ENCODE measurements at places on chromosomes 12 and 14.

DNA sequence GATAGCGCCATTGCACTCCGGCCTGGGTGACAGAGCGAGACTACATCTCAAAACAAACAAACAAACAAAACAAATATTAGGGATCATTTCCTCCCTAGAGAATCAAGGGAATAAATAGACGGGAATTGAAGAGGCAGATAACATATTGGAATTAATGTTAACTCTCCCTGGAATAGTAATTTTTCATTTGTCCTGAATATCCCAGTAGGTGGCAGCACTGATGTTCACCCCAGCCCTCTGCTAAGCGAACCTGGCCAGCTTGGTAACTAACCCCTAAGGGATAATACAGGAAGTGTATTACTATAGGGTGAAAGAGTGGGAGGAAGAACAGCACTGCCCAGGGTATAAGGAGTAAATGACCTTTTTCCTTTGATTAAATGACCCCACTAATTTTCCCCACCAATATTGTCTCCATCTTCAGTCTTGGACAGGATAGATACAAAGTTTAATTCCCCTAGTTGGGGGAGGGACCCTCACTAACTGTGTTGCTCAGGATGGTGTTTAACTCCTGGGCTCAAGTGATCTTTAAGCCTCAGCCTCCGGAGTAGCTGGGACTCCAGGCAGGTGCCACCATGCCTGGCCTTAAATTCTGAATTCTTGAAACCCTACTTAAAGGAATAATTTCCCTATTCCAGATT lies 40.5 kb downstream of the SLC2A14 start:
- DNase-seq: no peak

- no peak for DNase-seq
Observed at GRCh38 chr14:33602396-33602795, 348.5 kb downstream of the EGLN3 start.

GRCh38 chr14:24892497-24893051 lies 157.4 kb downstream of the STXBP6 start:
- no peak for DNase-seq

- no peak for DNase-seq
Observed at GRCh38 chr14:21541413-21542074, 15.4 kb upstream of the SALL2 start.

GRCh38 chr12:28699029-28699428 lies 450.0 kb upstream of the FAR2 start:
- no peak for DNase-seq

GRCh38 chr14:64983439-64984310 lies 3.0 kb upstream of the FNTB start:
- peak; percentile 25 for DNase-seq

- no peak for DNase-seq
Observed at GRCh38 chr12:64636856-64637255, 26.6 kb downstream of the RASSF3 start.

- DNase-seq: no peak
Observed at GRCh38 chr12:121803861-121804416, at the start of gene SETD1B. Gene SETD1B (plus strand): TSS chr12:121804009. CDS start chr12:121804738, 729 bp downstream.

- DNase-seq: no peak
Observed at GRCh38 chr14:61645247-61645646, 50.1 kb upstream of the HIF1A start.

- no peak for DNase-seq
Observed at GRCh38 chr12:100359248-100359647, 2.4 kb downstream of the SLC17A8 start.

- no peak for DNase-seq
Observed at GRCh38 chr12:65876898-65877721, 52.8 kb downstream of the HMGA2 start.

GRCh38 chr14:76212242-76212641 lies 60.5 kb downstream of the GPATCH2L start:
- DNase-seq: no peak

DNA sequence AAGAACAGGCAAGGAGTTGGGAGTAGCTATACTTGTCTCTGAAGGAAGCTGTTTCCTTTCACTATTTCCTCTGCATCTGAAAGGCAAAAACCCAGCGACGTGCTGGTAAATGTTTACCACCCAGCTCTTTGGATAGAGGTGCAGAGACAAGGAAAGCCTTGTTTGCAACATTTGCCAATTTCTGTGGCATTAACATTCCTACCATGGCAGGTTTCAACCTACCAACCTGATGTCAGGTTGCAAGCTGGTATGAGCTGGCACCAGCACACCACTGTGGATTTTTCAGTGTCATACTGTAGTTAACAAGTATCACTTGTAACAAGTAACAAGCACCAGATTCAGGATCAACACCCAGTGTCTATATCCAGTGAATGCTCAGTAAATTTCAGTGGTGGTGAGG lies 294.8 kb upstream of the TMPO start:
- no peak for DNase-seq

DNA sequence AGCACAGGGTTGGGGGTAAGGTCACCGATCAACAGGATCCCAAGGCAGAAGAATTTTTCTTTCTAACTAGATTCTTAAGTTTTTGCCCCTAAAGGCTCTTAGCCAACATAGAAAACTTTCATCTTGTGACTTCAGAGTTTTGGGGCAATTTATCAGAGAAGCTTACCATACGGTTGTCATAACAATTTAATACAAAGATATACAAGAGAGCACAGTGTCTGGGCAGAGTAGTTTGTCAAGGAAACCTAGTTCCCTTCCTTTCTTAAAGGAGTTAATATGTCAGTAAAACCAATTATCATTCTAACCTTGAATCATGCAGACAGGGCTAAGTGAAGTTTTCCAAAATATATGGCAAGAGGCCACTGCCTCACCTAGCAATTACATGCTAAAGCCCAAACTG lies 18.4 kb downstream of the NR2C1 start:
- no peak for DNase-seq

DNA sequence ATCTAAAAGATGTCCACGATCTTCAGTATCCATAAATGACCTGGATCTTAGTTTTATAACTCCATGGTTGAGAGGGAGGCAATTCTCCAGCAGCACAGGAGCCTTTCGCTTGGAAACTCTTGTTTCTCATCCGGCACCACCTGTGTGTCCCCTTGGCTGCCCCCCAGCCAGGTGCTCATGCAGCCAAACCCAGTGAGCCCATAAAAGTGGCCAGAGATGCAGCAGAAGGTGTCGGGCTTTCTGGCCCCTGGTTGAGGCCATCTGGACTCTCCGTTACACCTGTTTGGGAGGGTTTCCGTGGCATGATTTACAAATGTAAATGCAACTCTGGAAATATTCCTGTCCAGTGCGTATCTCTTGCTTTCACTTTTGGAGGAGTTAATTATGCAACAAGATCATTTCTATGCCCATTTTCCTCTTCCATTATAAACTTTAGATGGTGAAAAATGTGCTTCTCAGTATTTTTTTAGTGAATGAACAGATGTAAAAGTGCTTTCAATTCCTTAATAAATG lies 291.1 kb downstream of the DIO2 start:
- DNase-seq: no peak

GRCh38 chr14:71488703-71489191 lies 443.5 kb upstream of the RGS6 start:
- DNase-seq: no peak

DNA sequence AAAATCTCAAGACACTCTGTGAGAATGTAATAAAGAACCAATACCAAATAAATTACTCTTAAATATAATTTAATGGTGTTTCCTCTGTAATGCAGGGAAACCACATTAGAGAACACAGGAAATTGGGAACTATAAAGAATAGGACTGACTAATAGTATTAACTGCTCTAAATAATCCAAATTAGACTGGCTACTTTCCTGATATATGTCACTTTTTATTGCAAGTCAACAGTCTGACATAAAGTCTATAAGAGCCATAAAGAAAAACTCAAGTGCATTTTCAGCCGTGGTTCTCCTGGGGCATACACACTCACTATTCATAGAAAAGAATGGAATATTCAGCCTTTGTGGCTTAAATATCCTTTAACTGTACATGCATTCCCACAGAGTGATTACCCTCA lies 124.8 kb upstream of the OVCH1 start:
- DNase-seq: no peak

GRCh38 chr14:73745571-73746519 lies 31.7 kb upstream of the PNMA1 start:
- DNase-seq: no peak

DNA sequence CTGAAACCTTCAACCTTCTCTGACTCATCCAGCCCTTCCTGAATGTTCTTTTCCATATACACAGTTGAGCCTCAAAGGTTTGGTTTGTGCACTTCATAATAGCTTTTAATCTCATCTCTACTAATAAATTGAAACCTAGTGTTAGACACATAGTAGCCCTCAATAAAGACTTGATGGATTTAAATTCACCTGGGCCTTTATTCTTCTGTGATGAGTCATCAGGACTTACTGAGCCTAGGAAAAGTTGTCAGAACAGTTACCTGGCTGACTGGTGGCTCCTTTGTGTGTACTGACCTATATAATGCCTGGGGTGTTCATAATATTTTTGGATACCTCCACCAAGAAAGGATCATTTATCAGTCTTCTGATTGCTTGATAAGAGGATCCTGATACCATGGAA lies 86.4 kb upstream of the NTF3 start:
- no peak for DNase-seq

DNA sequence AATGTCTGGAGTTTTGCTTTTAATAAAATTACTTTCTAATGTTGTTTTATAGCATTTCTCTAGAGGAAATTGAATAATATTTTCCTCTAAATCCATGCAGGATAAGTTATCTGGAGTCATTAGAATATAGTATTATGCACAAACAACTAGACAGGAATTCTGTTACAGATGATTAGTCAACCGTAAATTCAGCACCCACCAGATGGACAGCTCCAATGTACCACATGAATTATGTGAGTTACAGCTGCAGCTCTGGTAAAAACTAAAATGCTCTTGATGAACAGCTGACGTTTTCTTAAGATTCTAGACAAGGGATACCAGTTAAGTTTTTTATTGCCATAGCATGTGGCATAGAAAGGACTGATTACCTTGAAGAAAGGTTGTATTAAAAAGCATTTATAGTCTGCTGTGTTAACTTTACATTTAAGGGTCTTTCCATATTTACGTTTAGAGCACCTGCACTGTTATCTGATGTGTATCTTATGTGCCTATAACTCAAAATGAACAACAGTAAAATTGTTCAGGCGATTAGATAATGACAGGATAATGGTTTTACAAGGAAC lies 321.4 kb upstream of the LRFN5 start:
- no peak for DNase-seq

GRCh38 chr14:24712374-24712773 lies 78.4 kb upstream of the GZMB start:
- no peak for DNase-seq

DNA sequence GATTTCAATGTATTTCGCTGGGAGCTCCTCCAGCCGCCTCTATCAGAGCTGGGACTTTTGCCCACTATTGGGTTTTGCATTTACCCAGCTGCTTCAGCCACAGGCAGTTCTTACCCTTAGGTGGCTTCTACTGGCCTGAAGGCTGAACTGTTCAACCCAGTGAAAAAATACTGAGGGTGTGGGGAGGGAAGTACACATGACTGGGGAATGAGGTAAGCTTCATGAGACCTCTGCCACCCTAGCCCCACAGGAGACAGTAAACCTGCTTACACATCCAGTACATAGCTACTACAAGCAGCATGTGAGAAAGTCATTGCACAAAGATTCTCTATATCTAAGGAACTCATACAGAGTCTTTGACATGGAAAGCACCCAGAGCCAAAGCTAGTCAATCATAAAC lies 411.1 kb downstream of the SYT1 start:
- DNase-seq: no peak

GRCh38 chr14:97185186-97185585 lies 388.0 kb downstream of the VRK1 start:
- no peak for DNase-seq

- DNase-seq: no peak
Observed at GRCh38 chr12:47825173-47825639, 5.5 kb upstream of the HDAC7 start.

GRCh38 chr12:991350-992333 lies 619 bp downstream of the ERC1 start:
- DNase-seq: no peak

DNA sequence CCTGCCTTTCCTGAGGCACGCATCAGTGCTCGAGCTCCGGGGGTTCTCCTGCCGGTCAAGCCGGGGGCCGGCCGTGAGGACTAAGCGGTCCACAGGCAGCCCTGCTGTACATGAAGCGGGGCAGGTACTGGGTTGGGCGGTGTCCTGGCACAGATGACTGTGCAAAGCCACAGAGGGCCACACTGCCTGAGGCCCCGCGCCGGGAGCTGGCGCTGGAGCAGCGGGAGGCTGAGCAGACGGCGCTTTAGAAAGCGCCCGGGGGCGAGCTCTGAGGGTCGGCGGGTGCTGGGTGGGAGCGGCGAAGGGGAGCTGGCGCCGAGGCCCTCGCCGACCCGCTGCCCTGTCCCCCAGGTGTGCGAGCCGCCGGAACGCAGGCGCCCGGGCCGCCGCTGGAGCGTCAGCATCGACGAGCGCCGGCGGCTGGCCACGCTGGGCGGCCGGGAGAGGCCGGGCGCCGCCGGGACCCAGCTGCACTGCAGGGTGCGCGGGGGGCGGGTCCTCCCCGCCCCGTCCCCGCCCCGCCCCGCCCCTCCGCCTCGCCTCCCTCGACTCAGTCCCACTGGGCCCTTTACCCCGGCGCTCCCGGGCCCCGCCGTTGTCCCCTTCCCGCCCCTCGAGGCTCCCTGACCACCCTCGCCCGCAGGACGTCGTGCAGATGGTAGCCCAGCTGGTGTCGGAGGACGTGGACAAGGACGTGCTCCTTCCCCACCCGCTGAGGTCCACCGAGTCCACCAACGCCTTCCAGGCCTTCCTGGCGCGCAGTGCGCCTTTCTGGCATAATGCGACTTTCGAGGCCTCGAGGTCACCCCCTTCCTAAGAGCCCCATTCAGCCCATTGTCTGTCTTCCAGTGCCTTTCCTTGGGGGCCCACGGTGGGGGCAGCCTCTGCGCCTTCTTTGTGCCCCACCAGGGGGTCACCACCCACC lies 8.3 kb upstream of the MTA1 start:
- DNase-seq: no peak

DNA sequence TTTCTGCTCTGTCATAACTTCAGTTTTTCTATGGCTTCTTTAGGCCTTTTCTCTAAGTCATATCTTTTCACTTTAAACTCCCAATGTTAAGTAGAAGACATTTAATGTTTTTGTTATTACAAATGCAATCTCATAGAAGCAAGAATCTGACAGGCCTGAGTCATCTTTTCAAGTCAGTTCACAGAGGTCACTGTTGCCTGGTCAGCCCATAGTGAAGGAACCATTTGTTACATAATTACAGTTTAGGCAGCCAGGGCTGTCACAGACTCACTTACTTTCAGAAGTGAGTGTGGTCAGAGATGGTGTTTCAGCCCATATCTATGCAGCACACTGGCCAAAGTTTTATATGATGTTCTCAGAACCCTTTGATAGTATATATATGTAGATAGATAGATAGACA lies 46.5 kb downstream of the CCER1 start:
- no peak for DNase-seq

GRCh38 chr12:100733817-100734593 lies 60.6 kb upstream of the ANO4 start:
- peak; percentile 25 for DNase-seq

Measured in glomerular endothelial cell (primary cell).